ENCODE measurements at places on chromosomes 6 and 20.

DNA sequence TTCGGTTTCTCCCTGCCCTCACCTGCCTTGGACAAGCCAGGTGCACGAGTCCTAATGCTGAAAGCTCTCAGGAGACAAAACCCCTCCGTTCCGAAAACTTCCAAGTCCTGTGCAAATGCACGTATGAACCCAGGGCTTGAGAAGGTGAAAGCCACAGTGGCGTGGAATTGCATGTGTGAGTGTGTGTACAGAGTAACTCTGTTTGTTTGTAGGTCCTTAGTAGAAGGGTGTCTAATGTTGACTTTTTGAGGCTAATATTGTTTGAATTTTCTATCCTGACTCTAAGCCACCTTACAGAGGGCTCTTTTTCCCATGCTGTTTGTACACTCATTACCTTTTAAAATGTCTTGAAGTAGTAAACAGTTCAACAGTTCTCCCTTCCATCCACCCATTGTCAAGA lies 129.1 kb downstream of the FOXA2 start:
- no peak for DNase-seq

- DNase-seq, result no peak
Observed at GRCh38 chr6:101108286-101108685, 227.2 kb upstream of the ASCC3 start.

DNA sequence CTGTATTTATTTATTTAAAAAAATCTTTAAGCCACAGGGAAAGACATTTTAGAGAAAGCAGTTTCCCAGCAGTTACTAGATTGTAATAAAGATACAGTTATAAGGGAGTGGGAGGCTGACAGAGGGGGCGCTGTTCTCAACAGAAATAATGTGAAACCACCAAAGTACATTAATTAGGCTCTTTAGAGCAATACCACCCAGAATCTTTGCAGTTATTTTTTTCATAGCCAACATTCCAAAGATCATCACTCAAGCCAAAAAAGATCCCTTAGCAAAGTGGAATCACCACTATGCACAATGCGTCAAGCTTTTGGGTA lies 331.3 kb upstream of the DEFB112 start:
- no peak for DNase-seq

- no peak for DNase-seq
Observed at GRCh38 chr6:41878246-41878645, 16.9 kb downstream of the USP49 start.

GRCh38 chr6:2085657-2086056 lies 159.7 kb downstream of the GMDS start:
- no peak for DNase-seq

GRCh38 chr20:1326031-1326930 lies 2.7 kb downstream of the SDCBP2 start:
- DNase-seq, result no peak

DNA sequence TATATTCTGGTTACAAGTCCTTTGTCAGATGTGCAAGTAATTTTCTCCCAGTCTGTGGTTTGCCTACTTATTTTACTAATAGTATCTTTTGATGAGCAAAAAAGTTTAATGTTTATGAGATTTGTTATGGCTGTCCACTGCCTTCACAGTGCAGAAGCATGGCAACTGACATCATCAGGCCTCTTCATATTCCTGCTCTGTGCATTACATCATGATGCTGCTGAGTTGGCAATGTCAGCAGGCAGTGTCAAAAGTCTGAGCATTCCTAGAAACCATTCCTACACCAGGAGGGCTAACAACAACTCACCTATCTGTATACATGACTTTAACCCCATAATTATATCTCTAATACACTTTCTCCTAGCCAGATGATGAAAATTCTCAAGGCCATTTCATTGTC lies 10.8 kb upstream of the OR2B2 start:
- DNase-seq, result no peak

DNA sequence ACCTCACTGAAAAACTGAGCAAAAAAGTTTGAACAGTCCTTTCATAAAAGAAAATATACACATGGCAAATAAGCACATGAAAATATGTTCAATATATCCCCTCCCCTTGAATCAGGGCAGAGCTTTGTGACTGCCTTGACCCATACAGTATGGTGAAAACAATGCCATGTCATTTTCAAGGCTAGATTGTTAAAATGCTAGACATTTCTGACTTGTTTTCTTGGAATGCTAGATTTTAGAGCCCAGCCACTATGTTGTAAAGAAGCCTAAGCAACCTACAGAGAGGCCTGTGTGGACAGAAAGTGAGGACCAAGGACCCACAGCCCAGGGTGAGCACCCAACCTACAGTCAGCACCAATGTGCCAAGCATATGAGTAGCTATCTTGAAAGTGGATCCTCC lies 17.1 kb upstream of the ASF1A start:
- DNase-seq, result no peak

- no peak for DNase-seq
Observed at GRCh38 chr6:130927305-130927704, 100.1 kb downstream of the SMLR1 start.

Data from activated naive CD8-positive, alpha-beta T cell treated with anti-CD3 and anti-CD28 coated beads, Interleukin-2, amount 10 ng/mL, durations not matched to agents 7 days and 5 days (primary cell).